ENCODE measurements at places on chromosomes 13 and 19. TPM values are rescaled to one million over a fixed set of nuclear protein-coding genes. Genes with fewer than 3 reads are reported as not detected.

CILP2 gene
- 0.24 TPM for total RNA-seq

COL4A2 gene
- 137 TPM for total RNA-seq

NBEA gene
- total RNA-seq: 2.1 TPM

GAS6 gene
- 8.7 TPM for total RNA-seq

MBD3L2 gene
- not detected for total RNA-seq

SPRED3 gene
- total RNA-seq: 2.3 TPM

IZUMO1 gene
- total RNA-seq: not detected

TINCR gene
- total RNA-seq: 3.5 TPM

ZNF528 gene
- 0.08 TPM for total RNA-seq

NRTN gene
- 0.48 TPM for total RNA-seq

RFX1 gene
- total RNA-seq: 6.3 TPM

PSG11 gene
- not detected for total RNA-seq

CFD gene
- 8.5 TPM for total RNA-seq

PRSS57 gene
- total RNA-seq: not detected

TSC22D1 gene
- total RNA-seq: 80.3 TPM

EBI3 gene
- total RNA-seq: 5.2 TPM

PLPPR2 gene
- total RNA-seq: 10.3 TPM

SGCG gene
- total RNA-seq: not detected
